Osteoblast (primary cell): ENCODE measurements at places on chromosomes 3 and 15. TPM values are rescaled to one million over a fixed set of nuclear protein-coding genes. Genes with fewer than 3 reads are reported as not detected.

DNA sequence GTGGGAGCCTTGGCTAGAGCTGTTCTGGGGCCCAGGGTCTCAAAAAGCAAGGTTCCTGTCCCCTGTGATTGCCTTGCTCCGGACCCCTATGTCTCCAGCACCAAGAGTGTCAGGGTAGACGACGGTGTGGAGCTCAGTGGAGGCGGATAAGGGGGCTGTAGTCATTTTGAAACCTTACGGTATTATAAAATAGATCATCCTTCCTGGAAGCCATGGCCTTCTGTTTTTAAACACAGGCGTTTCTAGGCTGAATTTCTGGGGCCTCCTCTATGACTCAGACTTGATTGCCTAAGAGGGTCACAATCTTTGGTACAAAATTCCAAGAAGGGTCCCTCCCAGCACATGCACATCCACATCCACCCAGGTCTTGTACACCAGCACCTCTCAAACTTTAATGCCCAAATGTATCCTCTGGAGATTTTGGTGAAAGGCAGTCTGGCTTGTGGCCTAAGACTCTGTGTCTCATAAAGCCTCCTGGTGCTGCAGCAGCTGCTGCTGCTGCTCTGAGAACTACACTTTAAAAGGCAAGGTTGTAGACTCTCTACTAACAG lies 70.5 kb upstream of the XCR1 start:
- H3K27me3 ChIP-seq: no peaks in the 10 kb centered on the region
- H3K27ac ChIP-seq: peak overlapping the region; percentile 81
- no peak overlapping the region for H3K4me3 ChIP-seq
- peaks cover 21% of the 10 kb centered on the region for H3K4me1 ChIP-seq
- peak; percentile 77 for DNase-seq
- H3K36me3 ChIP-seq: no peaks in the 10 kb centered on the region

GRCh38 chr3:12471241-12471640 lies 13.0 kb upstream of the TSEN2 start:
- no peak for DNase-seq
- H3K27me3 ChIP-seq: no peaks in the 10 kb centered on the region
- no peaks in the 10 kb centered on the region for H3K36me3 ChIP-seq
- H3K4me3 ChIP-seq: no peak overlapping the region
- H3K27ac ChIP-seq: no peak overlapping the region

GRCh38 chr3:23653647-23654525 lies 151.9 kb upstream of the UBE2E1 start:
- H3K27me3 ChIP-seq: no peaks in the 10 kb centered on the region
- H3K36me3 ChIP-seq: no peaks in the 10 kb centered on the region
- no peak overlapping the region for H3K4me3 ChIP-seq
- no peak overlapping the region for H3K27ac ChIP-seq
- DNase-seq: no peak

DNA sequence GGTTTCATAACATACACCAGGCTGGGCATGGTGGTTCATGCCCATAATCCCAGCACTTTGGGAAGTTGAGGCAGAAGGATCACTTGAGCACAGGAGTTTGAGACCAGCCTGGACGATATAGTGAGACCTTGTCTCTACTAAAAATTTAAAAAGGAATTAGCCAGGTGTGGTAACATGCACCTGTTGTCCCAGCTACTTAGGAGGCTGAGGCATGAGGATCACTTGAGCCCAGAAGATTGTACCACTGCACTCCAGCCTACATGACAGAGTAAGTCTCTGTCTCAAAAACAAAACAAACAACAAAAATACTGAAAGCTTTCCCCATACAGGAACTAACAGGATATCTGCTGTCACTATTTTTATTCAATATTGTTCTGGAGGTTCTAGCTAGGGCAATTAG lies 20.9 kb downstream of the GREM1 start:
- H3K36me3 ChIP-seq: peaks cover 32% of the 10 kb centered on the region
- H3K27ac ChIP-seq: no peak overlapping the region
- DNase-seq: no peak
- H3K4me3 ChIP-seq: no peak overlapping the region

- no peaks in the 10 kb centered on the region for H3K36me3 ChIP-seq
- peak; percentile 95 for DNase-seq
- H3K27ac ChIP-seq: no peak overlapping the region
- H3K4me3 ChIP-seq: no peak overlapping the region
- peaks cover 6% of the 10 kb centered on the region for H3K4me1 ChIP-seq
These were observed 7.2 kb downstream of the KLHL6 start for GRCh38 chr3:183548262-183548769.

GRCh38 chr3:113775516-113775915 lies 28.7 kb downstream of the ATP6V1A start:
- no peak for DNase-seq
- no peak overlapping the region for H3K4me3 ChIP-seq
- peaks cover 14% of the 10 kb centered on the region for H3K4me1 ChIP-seq
- no peak overlapping the region for H3K27ac ChIP-seq
- H3K27me3 ChIP-seq: no peaks in the 10 kb centered on the region

DNA sequence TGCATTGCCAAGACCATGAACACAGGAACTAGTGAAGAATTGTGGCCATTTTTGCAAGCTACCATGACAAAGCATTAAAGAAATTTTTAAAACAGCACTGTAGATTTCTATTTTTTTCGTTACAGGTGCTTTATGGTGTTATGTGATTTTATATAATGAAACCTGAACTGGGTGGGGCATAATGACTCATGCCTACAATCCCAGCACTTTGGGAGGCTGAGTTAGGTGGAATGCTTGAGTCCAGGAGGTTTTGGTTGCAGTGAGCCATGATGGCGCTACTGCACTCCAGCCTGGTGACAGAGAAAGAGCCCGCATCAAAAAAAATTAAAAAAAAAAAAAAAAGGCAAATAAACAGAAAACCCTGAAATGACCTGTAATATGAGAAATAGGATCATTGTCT lies 846.7 kb downstream of the EPHA3 start:
- DNase-seq: no peak
- H3K4me1 ChIP-seq: no peaks in the 10 kb centered on the region
- H3K4me3 ChIP-seq: no peak overlapping the region
- H3K27ac ChIP-seq: no peak overlapping the region
- no peaks in the 10 kb centered on the region for H3K36me3 ChIP-seq
- H3K27me3 ChIP-seq: no peaks in the 10 kb centered on the region

- H3K27ac ChIP-seq: no peak overlapping the region
- no peaks in the 10 kb centered on the region for H3K27me3 ChIP-seq
- no peak overlapping the region for H3K4me3 ChIP-seq
These were observed 185.3 kb downstream of the FNDC3B start for GRCh38 chr3:172224560-172225214.

- H3K27me3 ChIP-seq: no peaks in the 10 kb centered on the region
- no peaks in the 10 kb centered on the region for H3K36me3 ChIP-seq
- peaks cover 7% of the 10 kb centered on the region for H3K4me1 ChIP-seq
- H3K4me3 ChIP-seq: no peak overlapping the region
- no peak overlapping the region for H3K27ac ChIP-seq
These were observed 73.2 kb downstream of the CORO2B start for GRCh38 chr15:68651916-68652525.

DNA sequence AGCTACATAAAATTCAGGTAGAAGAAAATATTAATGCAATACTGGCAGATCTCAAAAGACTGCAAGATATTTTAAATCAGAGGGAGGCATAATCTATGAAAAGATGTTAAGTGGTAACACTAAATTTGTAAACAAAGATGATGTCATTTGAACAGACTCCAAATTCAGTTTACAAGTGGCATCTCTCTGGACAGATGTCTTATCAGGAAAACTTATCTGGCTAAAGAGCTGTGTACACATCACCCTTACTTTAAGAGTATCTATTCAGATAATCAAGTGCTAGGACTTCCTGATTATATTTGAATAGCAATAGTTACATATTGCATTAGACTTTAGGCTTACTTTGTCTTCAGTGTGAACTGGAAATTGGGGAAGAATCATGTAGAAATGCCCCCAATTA lies 231.5 kb downstream of the WDR72 start:
- no peaks in the 10 kb centered on the region for H3K4me1 ChIP-seq
- no peaks in the 10 kb centered on the region for H3K36me3 ChIP-seq
- no peak for DNase-seq
- H3K27ac ChIP-seq: no peak overlapping the region
- no peaks in the 10 kb centered on the region for H3K27me3 ChIP-seq
- no peak overlapping the region for H3K4me3 ChIP-seq

- DNase-seq: no peak
- peaks cover 17% of the 10 kb centered on the region for H3K27me3 ChIP-seq
- H3K4me1 ChIP-seq: peaks cover 5% of the 10 kb centered on the region
- no peaks in the 10 kb centered on the region for H3K36me3 ChIP-seq
These were observed 5.3 kb upstream of the NRROS start for GRCh38 chr3:196634224-196634623.

Gene IL17RB
- under 0.01 and 0.29 TPM in 2 replicates for total RNA-seq

Gene FOXL2
- under 0.01 and 0.36 TPM in 2 replicates for total RNA-seq

Gene RHO
- not detected in 2 replicates for total RNA-seq

Gene SYNPR
- not detected in 2 replicates for total RNA-seq

Gene ZDHHC3
- total RNA-seq: 61.2 and 62.5 TPM in 2 replicates

Gene GPR62
- under 0.01 TPM in 1 of 2 replicates, not detected in the other for total RNA-seq

Gene HHLA2
- total RNA-seq: not detected in 2 replicates

Gene MORF4L1
- 446 and 456 TPM in 2 replicates for total RNA-seq
